Femur (tissue), 1 donor: ENCODE measurements at places on chromosomes 7 and 10.

DNA sequence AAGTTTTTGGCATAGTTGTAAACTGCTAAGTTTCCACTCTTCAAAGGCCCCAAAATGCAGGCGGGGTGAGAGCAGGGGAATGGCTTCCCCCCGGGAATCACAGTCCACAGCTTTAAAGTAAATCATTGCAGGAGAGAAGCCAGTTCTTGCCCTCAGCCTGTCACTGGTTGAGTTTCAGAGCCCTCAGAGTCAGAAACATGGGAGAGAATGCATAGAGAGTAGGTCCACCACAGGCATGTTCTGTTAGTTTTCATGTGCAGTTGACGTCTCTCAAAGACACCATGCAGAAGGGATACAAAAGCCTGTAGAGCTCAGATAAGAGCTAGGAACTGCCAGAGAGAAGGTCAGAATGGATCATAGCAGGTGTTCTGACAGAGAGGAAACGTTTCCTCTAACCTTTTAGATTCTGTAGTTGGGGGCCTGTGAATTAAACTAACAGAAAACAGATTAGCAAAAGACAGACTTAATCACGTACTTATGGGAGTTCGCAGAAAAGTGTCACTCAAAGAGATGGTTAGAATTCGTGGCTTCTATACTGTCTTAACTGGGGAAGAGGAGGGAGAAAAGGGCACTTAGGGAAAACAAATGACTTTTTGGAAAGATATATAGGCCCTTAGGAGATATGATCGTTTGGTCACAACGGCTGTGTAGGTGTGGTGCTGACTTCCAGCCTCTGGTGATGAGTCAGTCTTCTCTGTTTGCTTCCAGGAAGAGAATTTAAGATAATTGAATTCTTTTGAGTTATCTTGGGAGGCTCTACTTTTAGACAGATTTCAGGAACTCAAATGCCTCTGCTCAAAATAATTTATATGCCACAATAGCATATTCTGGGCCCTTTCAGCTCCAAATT, 48.0 kb upstream of the MSRB2 start:
- DNase-seq = no peak

DNA sequence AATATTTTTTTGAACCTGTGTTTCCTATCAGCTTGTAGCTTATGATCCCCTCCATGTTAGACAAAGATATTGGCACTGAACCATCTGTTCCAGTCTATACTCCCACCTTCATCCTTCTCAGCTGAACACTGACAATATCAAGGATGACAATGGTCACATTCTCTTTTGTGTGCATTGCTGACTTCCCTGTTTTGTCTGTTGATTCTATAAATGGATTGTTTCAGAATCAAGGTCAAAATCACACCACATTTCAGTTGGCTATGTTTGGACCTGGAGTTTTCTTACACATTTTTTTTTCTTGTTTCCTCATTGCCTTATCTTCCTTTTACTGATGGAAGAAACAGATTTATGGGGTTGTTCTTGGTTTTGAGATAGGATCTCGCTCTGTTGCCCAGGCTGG, 11.3 kb upstream of the SMURF1 start:
- no peak for DNase-seq

DNA sequence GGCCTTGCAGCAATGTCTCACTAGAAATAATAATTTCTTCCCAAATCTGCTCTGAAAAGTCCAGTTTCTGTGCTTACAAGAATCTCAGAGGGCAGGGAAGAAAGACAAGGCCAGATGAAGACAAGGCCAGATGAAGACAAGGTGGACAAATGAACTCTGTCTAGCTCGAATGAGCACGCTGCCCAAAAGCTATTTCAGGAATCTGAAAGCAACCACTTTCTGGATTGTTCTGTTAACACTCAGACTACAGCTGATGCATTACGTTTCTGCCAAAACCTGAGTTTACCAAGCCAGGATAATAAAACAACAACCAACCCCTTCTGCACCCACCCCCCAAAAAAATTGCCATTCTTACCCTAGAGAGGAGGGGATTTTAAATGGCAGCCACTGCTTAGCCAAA, 1073.6 kb downstream of the SORCS3 start:
- DNase-seq = no peak

GRCh38 chr7:29442146-29442545, 121.5 kb upstream of the PRR15 start:
- DNase-seq = no peak

DNA sequence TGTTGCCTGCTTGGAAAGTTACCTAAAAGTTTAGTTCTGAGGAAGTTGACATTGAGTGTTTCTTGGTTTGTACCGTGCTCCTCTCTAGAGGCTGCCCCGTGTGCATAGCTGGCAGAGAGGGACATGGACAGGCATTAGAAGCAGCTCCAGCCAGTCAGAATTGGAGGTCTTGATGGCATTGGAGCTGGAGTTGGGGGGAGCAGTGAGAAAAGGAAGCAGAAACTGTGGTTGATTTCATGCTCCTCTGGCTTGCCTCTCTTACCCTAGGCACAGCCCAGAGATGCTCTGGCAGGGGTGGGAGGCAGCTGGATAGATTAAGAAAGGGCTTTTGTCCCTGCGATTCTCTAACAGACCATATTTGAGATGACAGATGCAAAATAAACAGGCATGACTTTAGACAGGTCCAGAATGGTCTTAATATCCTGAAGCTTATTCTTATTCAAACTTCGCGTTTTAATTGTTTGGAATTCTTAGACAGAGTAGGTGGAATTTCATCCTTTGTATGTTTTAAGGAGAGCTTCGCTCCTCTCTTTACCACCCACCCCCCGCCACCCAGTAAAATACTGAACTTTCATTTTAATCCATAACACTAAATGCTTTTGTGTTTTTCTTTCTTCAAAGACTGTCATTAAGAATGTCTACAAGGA, 73.5 kb upstream of the GLCCI1 start:
- peak; percentile 48 for DNase-seq

DNA sequence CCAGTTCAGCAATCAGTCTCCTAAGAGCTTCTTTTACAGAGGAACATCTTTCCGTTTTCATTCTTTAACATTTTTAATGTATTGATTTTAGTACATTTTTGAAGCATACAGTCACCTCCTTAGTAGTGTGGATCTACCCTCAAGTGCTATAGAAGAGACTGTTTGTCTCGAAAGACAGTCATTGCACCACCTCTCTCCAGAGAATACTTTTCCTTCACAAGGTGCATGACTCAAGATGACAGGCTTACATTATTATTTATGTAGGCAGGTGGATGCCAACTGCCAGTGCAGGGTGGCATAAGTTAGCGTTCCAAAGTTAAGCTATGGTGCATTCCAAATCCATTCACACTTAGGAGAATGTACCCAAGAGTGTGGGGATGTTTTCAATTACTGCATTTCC, 71.8 kb downstream of the ZEB1 start:
- no peak for DNase-seq

DNA sequence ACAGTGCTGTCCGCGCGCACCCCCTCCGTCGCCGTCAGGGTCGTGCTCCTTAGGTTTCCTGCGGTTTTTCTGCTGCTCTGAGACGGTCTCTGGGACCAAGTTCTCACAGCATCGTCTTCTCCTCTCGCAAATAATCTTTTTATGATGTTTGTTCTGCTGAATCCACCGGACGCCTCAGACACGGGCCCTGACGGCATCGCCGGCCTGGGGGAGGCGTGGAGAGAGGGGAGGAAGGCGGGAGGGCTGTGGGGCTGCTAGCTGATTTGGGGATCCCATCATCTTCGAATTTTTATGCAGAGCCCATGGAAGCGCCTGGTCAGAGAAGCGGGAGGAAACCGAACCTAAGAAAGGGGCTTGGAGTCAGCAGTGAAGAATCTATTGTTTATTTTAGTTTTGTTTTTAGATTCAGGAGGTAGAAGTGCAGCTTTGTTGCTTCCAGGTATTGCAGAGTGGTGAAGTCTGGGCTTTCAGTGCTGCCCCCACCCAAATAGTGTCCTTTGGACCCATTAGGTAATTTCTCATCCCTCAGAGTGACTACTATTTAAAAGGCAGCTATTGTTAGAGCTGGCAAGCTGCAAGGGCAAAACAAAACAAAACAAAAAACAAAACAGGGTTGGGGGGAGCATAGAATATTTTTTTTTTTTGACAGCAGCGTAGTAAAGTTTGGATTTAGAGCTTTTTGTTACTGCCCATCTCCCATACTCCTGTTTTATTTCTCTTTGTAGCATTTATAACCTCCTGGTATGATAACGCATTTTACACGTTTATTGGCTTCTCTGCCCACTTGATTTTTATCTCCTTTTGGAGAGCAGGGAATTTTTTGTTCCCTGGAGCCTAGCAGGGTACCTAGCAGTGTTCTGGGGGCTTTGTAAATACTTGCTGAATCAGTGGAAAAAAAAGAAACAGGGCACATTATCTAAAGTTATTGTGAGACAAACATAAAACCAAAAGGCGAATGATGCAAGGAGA, 92.6 kb downstream of the SPAG6 start:
- DNase-seq = no peak

DNA sequence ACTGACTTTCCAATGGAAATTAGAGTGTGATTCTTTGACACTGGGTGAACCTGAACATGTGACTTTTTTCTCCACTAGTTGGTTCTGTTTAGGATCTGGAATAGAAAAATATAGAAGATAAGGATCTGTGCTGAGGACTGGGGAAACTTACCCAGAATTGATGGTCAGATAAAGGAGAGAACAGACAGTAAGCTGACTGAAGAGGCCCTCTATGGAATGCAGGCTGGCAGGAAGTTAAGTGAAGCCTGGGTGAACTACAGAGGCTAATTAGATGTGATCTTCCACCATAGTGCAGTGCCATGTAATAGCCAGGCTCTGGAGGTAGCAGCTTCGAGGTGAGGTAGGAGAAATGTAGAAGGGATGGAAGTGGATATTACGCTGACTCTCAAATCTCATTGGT, 455.3 kb downstream of the PLXDC2 start:
- DNase-seq = no peak

DNA sequence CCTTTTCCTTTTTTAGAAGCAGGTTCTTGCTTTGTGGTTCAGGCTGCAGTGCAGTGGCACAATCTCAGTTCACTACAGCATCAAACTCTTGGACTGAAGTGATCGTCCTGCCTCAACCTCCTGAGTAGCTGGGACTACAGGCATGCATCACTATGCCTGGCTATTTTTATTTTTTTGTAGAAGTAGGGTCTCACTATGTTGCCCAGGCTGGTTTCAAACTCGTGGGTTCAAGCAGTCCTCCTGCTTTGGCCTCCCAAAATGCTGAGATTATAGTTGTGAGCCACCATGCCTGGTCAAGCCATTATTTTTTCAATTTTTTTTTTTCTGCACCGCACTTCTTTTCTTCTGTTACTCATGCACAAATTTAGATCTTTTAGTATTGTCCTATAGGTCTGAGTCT, 154.7 kb downstream of the ADK start:
- no peak for DNase-seq

GRCh38 chr7:8176370-8177081, 85.4 kb downstream of the ICA1 start:
- DNase-seq = no peak

- DNase-seq = no peak
Measured at GRCh38 chr7:18655912-18656311, 160.4 kb downstream of the HDAC9 start.

DNA sequence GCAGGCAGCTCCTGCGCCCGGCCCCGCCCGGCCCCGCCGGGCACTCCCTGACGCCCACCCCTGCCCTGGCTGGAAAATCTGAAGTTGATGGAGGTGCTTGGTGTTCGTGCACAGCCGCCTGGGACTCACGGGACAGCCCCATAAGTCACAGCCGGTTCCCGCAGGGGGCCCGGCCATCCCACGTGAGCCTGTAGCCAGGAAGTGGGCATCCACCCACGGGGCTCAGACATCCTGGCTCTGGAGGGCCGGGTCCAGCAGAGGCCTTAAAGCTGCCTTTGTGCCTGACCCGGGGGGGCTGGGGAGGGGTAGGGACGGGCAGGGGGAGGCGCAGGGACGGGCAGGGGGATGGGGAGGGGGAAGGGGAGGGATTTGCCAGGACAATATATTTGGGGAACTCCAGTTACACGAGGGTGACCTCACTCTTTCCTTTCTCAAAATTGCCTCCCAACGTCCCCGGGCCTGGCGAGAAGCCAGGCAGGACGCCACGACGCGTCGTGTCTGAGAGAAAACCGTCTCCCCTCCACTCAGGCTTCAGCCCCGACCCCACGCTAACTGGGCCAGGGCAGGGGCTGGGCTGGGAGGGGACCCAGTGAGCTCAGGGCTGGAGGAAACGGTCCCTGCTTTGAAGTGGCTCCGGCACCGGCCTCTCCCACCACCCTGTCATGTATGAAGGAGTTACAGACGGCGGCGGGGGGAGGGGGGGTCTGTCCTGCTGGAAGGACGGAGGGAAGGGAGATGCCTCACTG, 82.1 kb upstream of the PDGFA start:
- DNase-seq = peak; percentile 76
